Stimulated activated CD4-positive, alpha-beta T cell treated with anti-CD3 and anti-CD28 coated beads, Interleukin-4, amount 100 ng/mL, for 48 hours (primary cell): ENCODE measurements at places on chromosomes 3 and 15.

- no peak for DNase-seq
Measured at GRCh38 chr15:50930792-50931191, 22.3 kb downstream of the AP4E1 start.

- DNase-seq: no peak
Measured at GRCh38 chr3:31567036-31567435, 34.3 kb downstream of the STT3B start.

- DNase-seq: no peak
Measured at GRCh38 chr3:82802501-82802900, 1041.1 kb upstream of the GBE1 start.

GRCh38 chr3:169498336-169498735, 165.2 kb downstream of the MECOM start:
- no peak for DNase-seq
